ENCODE measurements at places on chromosomes 13 and 19. TPM values are rescaled to one million over a fixed set of nuclear protein-coding genes. Genes with fewer than 3 reads are reported as not detected.

The LYPD3 gene
- total RNA-seq: 0.94 TPM

The DCLK1 gene
- total RNA-seq: 1.5 TPM

The CYP2A7 gene
- not detected for total RNA-seq

The TTC9B gene
- total RNA-seq: 0.72 TPM

The CACNG8 gene
- 2.3 TPM for total RNA-seq

All from A375 (cell line).